ENCODE measurements at places on chromosomes 7 and 10. TPM values are rescaled to one million over a fixed set of nuclear protein-coding genes. Genes with fewer than 3 reads are reported as not detected.

- no peak overlapping the region for H3K4me3 ChIP-seq
- no peak for DNase-seq
- no peaks in the 10 kb centered on the region for H3K36me3 ChIP-seq
Observed at GRCh38 chr10:62396864-62397263, 22.7 kb downstream of the ZNF365 start.

DNA sequence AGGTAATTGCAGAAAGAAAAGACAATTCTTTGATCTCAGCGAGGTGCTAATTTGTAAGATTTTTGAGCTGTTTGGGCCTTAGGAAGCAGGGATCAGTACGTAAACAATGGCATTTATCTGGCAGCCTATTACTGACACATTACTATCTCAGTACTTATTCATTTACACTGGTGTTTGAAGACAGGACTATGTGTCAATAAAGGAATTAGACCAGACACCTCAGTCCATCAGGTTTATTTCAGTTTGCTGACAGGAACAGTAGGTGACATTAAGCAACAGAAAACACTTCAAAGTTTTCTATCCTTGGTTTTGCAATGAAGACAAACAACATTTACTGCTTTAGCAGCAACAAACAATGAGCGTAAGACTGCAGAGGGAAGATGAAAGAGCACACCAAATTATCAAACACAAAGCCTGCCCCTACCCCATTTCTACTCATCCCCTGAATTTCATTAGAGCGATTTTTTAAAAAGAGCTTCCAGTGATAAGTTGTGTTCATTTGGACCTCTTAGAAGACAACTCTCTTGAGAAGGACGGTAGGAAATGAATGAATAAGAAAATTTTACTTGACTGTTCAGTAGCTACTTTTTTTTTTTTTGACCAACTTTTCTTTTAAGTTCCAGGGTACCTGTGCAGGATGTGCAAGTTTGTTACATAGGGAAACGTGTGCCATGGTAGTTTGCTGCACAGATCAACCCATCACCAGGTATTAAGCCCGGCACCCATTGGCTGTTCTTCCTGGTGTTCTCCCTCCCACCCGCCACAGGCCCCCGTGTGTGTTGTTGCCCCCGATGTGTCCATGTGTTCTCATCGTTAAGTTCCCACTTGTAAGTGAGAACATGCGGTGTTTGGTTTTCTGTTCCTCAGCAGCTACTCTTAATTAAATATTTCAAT lies 138.8 kb downstream of the DKK1 start:
- H3K27ac ChIP-seq: no peak overlapping the region
- no peak overlapping the region for H3K4me3 ChIP-seq
- DNase-seq: no peak
- no peaks in the 10 kb centered on the region for H3K4me1 ChIP-seq

GRCh38 chr7:30755384-30756154 lies 3.6 kb downstream of the INMT start:
- H3K27me3 ChIP-seq: no peaks in the 10 kb centered on the region
- no peak overlapping the region for H3K27ac ChIP-seq
- H3K4me3 ChIP-seq: no peak overlapping the region
- H3K4me1 ChIP-seq: peaks cover 10% of the 10 kb centered on the region

DNA sequence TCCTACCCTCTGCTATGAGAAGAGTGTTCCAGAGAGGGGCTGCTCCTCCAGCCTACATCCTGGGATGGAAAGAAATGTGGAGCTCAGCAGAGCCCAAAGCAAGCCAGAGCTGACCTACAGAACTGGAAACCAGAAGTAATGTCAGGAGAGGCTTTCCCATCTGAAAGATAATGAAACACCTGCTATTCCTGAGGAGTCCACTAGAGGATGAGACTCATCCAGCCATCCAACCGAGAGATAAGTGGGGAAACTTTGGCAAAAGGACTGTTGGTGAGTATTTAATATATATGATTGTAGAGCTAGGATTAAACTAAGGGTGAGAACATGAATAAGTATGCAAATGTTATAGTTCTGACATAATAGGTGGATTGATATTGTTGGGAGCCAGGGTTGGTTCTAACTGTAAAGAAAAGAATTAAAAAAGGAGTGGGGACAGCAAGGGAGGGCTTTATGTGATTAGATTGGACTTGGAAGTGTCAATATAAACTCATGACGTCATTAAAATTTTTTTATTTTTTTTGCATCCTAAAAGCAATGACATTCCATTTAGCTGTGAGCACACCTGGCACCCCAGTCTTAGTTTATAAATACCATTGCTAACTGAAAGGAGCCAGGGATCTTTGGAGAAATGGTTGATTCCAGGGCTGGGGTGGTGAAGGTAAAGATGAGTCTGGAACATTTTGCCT lies 312.8 kb upstream of the NFE2L3 start:
- H3K27me3 ChIP-seq: peaks cover 2% of the 10 kb centered on the region
- H3K36me3 ChIP-seq: no peaks in the 10 kb centered on the region
- H3K4me1 ChIP-seq: no peaks in the 10 kb centered on the region
- H3K27ac ChIP-seq: no peak overlapping the region
- no peak overlapping the region for H3K4me3 ChIP-seq
- DNase-seq: no peak

- no peak overlapping the region for H3K27ac ChIP-seq
- peaks cover 25% of the 10 kb centered on the region for H3K4me1 ChIP-seq
- H3K36me3 ChIP-seq: peaks cover 5% of the 10 kb centered on the region
- DNase-seq: no peak
- H3K27me3 ChIP-seq: no peaks in the 10 kb centered on the region
- H3K4me3 ChIP-seq: no peak overlapping the region
Observed at GRCh38 chr10:89304925-89305324, 3.1 kb downstream of the IFIT2 start.

The FRMD4A gene
- total RNA-seq: 17.1 TPM

Data from liver (tissue), 10 donors.